ENCODE measurements at places on chromosomes 6 and 20.

- no peak for DNase-seq
Measured at GRCh38 chr6:132969196-132969595, 154.8 kb downstream of the RPS12 start.

DNA sequence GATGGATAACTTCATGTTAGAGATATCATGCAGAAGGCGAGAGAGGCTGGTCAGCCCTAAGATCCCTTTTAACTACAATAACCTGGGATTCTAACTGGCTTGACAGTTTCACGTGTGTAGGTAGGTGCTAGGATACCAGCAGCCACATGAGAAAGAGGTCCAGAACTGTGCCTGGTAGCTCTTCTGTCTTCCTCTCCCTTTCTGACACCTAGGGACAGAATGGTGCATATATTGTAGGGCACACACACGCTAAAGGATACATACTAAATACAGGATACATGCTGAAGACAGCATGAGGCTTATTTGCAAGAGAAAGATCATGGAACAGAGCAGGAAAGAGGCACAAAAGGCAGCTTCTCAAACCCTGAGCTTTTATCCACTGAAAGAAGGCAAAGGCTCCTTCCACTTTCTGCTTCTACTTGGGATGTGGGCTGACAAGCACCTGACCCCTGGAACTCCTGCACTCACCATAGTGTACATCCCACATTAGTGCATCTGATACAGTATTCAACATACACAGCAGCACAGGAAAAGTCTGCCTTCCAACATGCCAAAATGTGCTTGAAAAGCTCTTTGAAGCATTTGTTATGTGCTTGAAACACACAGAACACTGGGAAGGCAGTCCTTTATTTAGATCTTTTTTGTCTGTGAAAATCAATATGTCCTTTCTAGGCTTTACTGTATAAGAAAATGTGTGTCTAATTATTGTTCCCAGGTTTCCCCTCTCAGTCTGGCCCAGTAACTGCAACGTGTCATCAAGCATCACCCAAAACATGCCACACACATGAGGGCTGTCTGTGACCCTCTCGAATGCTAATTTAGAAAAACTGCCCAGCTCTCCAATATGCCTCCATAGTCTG is 3.2 kb downstream of the SLC22A23 start:
- DNase-seq = no peak

DNA sequence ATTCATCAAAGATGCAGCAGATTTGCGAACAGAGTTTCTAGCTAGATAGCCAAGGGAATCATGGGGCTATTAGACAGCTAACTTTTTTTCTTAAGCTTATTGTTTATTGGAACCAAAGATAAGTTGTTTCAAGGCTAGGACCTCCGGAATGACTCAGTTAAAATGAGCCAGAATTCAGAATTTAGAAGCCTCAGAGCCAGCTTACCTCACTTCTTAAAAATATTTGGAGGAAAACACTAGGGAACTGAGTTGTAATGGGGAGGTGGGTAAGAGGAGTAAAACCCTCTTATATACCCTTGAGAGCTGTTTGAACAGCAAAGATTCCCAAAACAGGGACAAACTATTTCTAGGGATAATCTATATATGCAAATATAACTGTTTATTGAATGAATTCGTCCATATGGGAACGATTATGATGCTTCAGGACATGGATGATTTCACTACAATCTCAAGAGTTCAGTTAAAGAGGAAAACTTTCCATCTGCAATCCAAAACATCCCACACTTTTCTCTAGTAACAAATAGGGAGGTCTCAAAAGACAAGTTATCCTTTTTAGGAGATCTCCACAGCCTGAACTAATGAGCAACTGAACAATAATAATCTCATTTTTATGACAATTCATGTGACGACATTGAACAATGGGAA is 12.6 kb upstream of the CARMIL1 start:
- DNase-seq = no peak

DNA sequence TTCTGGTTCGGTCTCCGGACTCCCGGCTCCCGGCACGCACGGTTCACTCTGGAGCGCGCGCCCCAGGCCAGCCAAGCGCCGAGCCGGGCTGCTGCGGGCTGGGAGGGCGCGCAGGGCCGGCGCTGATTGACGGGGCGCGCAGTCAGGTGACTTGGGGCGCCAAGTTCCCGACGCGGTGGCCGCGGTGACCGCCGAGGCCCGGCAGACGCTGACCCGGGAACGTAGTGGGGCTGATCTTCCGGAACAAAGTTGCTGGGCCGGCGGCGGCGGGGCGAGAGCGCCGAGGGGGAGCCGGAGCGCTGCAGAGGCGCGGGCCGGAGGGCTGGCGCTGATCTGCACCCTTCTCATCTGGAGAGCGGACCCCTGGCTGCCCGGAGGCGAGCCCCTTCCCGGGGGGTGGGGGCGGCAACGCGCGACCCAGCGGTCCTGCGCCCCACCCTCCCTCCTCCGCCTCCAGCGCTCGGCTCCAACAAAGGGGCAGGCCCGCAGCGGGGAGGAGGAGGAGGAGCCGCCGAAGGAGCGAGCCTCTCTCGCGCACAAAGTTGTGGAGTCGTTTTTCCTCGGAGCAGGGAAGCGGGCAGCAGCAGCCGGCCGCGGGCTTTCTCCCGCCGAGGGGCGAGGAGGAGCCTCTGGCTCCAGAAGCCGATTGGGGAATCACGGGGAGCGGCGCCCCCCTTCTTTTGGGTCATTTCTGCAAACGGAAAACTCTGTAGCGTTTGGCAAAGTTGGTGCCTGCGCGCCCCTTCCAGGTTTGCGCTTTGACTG is at the start of gene UTRN:
Gene UTRN, plus strand, starts transcription at position 553 of the 765 bp plus-strand sequence. CDS start 6,494 bp downstream, outside the sequence.
- no peak for DNase-seq

- DNase-seq = no peak
Measured at GRCh38 chr20:63265891-63266515, 6.6 kb upstream of the ARFGAP1 start.

DNA sequence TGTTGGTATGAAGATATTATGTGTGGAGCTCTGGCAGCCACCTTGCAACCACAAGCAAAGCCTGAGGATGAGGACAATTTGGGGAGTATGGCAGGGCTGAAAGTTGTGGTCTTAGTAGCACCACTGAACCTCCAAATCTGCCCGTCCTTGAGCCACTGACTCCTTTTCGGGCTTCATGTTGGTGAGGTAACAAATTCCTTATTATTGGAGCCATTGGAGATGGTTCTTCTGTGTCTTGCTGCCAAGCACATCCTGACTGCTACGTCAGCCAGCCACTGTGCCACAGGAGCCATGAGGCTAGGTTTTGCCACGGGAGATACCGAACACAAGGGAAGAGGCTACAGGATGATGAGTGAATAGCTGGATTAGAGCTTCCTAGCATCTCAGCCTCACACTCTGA is 201.6 kb downstream of the BMP7 start:
- no peak for DNase-seq

DNA sequence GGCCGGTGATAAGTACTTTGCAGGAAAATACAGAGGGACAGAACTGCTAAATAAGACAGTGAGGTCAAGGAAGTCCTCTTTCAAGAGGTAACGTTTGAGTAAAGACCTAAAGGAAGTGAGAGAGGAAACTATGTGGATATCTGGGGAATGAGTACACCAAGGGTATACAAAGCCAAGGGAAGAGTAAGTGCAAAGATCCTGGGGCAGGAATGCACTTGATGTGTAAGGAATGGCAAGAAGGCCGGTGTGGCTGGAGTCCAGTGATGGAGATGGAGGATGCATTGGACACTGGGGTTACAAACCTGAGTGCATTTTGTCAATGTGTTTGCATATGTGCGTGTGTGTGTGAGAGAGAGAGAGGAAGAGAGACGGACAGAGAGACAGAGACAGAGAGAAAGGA is 32.1 kb upstream of the TGM2 start:
- no peak for DNase-seq

DNA sequence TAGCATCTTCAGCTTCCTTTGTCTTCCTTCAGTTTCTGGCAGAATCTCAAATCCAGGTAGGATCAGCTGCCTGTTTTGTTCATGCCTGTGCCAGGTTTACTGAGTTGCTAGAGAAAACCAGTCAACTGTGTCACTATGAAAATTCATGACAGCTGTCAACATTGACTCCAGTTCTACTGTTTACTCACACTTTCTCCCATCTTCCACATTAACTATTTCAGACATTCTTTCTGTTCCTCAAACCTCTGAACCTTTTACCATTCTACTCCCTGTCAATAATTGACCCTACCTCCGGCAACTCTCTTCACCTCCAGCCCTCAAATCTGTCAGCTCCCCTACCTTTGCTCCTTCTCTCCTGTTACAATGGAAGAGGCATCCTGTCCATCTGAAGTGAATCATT is 8.5 kb downstream of the ENPP4 start:
- DNase-seq = no peak

- no peak for DNase-seq
Measured at GRCh38 chr6:108549741-108550140, 11.0 kb upstream of the FOXO3 start.

GRCh38 chr6:156508923-156509322 is 268.3 kb upstream of the ARID1B start:
- no peak for DNase-seq

DNA sequence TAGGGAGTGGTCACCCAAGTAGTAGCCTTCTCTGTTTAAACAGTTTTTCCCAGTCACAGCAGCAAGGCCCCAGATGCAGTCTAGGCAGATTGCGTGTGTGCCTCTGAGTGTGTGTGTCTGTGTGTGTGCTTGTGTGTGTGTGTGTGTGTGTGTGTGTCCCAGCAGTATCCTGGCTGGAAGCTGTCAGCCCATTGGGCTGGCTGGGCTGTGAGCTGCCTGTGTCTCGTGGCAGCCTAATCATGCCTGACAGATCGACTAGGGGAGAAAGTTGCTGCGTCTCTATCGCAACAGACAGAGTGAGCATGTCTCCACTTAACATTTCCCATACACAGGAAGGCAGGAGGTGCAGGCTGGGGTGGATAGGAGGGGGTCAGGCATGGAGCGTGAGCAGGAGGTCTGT is 42.9 kb upstream of the LRFN2 start:
- no peak for DNase-seq

- no peak for DNase-seq
Measured at GRCh38 chr6:164258421-164258820, 843.9 kb downstream of the QKI start.

DNA sequence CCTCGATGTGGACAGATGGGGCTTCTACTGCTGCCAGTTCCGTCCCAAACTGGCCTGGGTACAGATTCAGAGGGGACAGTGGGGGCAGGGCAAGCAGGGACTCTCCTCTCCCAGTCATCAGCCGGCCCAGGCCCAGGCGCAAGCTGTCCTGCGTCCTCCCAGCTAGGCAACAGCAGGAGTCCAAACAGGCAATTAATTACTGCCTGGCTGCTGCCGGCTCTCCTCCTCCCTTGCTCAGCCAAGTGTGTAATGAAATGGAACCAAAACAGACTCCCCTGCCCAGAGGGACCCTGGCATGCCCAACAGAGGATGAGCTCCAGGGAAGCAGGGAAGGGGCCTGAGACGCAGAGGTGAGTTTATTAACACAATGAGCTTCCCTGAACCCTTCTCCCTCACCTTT is 17.8 kb upstream of the SLC32A1 start:
- no peak for DNase-seq

DNA sequence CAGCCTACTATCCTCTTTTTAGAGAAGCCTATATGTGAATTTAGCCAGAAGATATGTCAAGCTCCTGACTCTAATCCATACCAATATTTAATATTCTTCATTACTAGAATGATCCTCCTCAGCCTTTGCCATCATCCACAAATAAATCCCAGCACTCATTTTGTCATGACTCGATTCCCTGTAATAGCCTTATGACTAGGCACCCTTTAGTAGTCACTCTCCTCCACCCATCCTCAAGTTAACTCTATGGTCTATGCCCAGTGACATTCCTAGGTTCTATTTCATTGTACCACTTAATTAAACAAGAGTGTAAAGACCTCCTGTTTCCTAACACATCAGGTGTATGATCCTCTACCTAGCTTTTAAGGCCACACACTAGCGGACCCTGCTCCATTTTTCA is 450.4 kb upstream of the CITED2 start:
- DNase-seq = no peak

- no peak for DNase-seq
Measured at GRCh38 chr6:156319707-156320106, 457.5 kb upstream of the ARID1B start.

- DNase-seq = no peak
Measured at GRCh38 chr20:6232436-6232835, 109.6 kb upstream of the FERMT1 start.

- no peak for DNase-seq
Measured at GRCh38 chr6:36566418-36566905, 19.2 kb upstream of the STK38 start.

DNA sequence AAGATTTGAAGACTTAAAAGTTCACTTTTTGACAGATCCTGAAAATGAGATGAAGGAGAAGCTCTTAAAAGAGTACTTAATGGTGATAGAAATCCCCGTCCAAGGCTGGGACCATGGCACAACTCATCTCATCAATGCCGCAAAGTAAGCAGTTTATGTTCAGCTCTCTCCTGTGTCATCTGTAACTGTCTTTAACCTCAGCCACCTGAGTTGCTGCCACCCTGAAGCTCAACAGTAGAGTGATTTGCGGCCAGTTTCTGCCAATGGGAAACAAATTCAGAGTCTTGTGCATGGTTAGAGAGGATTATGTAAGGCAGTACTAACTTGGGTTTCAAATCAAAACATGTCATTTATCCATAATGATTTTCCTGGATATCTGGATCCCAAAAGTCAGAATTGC is 10.1 kb downstream of the TNFAIP3 start:
- no peak for DNase-seq

DNA sequence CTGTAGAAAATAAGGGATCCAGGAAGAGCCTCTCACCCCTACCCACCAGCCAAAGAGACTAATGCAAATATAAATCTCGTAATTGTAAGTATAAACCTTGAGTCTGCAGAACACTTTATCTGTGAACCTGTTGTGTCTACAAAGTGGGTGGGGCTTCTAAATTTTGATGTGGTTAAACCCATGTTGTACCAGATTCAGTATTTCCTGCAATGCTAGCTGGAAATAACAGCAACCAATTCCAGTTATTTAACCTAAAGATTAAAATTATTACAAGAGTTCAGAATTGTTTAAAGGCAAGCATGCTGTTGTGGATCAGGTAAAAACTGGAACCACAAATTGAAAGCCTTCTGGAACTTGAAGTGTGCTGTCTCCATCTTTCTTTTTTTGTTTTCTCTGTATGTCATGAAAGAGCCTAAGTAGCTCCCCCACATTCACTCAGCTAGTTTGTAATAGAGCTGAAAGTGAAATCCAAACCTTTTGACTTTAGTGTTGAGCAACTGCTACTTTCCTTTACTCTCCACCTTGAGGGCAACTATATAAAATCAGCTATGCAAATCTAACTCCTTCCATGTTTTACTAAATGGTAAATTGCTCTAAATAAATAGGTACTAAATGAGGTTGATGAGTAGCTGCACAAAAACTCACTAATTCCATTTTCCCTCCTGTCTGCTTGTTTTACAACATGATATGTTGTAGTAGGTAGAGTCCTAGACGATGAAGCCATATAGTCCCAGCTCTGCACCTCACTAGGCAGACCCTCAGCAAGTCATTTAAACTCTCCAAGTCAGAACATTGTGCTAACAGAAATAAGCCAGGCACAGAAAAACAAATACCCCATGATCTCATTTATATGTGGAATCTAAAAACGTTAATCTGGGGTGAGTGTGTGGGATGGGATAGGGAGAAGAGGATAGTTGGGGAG is 17.9 kb upstream of the THEMIS start:
- DNase-seq = no peak

GRCh38 chr20:51959066-51959542 is 156.8 kb upstream of the SALL4 start:
- no peak for DNase-seq

- DNase-seq = no peak
Measured at GRCh38 chr6:11618533-11618932, 81.0 kb downstream of the TMEM170B start.

GRCh38 chr6:154127657-154128056 is 88.6 kb downstream of the OPRM1 start:
- no peak for DNase-seq

- peak; percentile 28 for DNase-seq
Measured at GRCh38 chr6:125918681-125919566, 37.6 kb upstream of the HINT3 start.
